ENCODE measurements at places on chromosomes 1 and 21. TPM values are rescaled to one million over a fixed set of nuclear protein-coding genes. Genes with fewer than 3 reads are reported as not detected.

CELA3A gene
- not detected for total RNA-seq

NCMAP gene
- not detected for total RNA-seq

CNKSR1 gene
- not detected for total RNA-seq

FNDC10 gene
- total RNA-seq: 0.65 TPM

MRTO4 gene
- 45.2 TPM for total RNA-seq

MR1 gene
- 4.2 TPM for total RNA-seq

KRTAP19-2 gene
- total RNA-seq: not detected

TEX38 gene
- not detected for total RNA-seq

S100A2 gene
- 2.4 TPM for total RNA-seq

Data from thoracic aorta endothelial cell (primary cell).